ENCODE measurements at places on chromosomes 3 and 15.
A peak's percentile ranks its signal among the peaks of the same experiment; 100 is the strongest.

DNA sequence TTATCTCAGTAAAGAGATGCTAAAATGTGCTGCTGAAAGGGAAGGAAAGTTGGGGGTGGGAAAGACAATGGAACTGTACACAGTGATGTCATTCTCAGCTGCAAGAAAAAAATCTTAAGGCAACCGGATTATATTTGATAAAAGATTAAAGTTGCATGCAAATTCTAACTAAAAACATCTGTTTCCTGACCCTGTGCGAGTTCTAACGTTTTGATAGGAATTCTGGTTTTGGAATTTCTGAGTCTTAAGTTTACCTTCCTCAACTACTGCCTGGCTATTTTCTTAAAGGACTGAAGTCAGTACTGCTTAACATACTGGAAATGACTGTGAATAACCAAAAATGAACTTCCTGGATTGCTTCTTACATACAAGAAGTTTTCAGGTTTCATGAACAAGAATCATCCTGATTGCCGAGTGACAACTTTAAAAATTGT, 115.5 kb downstream of the SLC25A26 start:
- DNase-seq: no peak

GRCh38 chr15:80599359-80599758, 95.8 kb upstream of the ABHD17C start:
- DNase-seq: no peak

GRCh38 chr3:132230156-132231000, 86.8 kb upstream of the ACP3 start:
- DNase-seq: no peak

GRCh38 chr3:157746391-157746790, 243.2 kb upstream of the VEPH1 start:
- DNase-seq: no peak

DNA sequence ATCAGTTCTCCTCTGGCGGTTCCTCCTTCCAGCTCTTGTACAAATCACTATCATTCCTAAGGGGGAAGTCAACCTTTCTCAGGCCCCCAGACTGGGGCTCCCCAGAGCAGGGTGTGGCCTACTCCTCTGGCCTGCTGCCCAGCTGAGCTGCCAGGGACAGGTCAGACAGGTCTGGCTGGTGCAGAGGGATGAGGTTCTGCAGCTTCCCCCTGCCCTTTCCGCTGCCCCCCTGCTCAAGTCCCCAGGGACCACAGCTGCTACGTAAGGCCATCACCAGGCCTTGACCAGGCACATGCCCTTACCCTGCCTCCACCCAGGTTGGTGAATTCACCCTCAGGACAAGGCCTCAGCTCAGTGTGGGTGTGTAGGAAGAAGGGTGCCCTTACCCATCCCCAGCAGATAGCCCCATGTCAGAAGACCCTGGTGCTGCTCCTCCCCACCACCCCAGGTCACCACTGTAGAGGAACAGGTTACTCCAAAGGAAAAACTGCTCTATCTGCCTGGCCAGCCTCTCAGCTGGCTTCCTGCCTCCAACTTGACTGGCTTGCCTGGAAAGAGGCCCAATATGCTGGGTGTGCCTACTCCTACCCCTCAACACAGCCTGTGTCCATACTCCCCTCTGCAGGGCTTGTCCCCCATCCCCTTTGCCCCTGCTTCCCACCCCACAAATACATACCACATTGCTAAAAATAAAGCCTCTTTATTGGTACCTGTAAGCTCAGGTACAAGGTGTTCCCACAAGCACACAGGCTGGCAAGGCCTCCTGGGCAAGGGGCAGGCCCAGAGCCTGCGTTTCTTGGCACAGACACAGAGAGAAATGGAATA, 12.0 kb downstream of the CSRNP1 start:
- DNase-seq: no peak

DNA sequence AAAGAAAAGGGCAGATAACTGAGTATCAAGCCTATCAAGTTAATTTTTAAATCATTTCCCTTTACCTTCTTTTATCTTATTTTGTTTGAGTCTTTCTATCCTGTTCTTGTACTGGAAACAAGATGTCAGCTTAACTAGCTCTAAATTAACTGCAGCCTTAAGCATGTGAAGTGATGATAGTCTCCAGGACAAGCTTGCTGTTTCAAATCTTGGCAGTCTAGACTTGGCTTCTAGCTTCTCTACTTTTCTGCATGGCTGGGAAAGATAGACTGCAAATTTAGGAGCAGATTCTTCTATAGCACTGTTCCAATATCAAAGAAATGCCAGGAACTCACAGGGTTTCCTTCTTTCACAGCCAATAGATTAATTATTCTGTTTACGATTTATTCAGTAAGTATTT, 1034.4 kb downstream of the TUSC7 start:
- DNase-seq: peak; percentile 78

GRCh38 chr3:8741581-8742261, 8.1 kb downstream of the CAV3 start:
- no peak for DNase-seq

DNA sequence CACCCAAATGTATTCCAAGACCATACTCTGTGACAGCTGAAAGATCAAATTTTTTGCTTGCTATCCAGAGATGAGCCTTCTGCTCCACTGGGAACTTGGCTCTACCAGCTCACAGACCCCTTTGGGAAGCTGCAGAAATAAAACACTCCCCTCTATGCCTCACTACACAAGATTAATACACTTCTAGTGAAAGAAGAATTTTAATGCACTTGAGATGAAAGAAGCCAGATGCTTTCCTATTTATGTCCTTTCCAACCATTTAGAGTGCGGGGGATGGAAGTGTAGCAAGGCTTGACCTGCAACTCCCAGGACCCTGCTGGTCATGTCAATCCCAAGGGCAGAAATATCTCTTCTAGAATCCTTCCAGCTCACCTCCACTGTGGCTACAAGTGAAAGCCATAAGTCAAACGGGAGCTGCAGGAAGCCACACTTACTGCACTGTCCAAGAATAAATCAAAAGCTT, 34.7 kb downstream of the ANXA2 start:
- peak; percentile 89 for DNase-seq

GRCh38 chr3:61053781-61054496, 197.3 kb downstream of the FHIT start:
- DNase-seq: no peak

- no peak for DNase-seq
Observed at GRCh38 chr3:132445817-132446216, 28.5 kb downstream of the DNAJC13 start.

GRCh38 chr15:35603856-35604255, 57.9 kb upstream of the DPH6 start:
- no peak for DNase-seq

DNA sequence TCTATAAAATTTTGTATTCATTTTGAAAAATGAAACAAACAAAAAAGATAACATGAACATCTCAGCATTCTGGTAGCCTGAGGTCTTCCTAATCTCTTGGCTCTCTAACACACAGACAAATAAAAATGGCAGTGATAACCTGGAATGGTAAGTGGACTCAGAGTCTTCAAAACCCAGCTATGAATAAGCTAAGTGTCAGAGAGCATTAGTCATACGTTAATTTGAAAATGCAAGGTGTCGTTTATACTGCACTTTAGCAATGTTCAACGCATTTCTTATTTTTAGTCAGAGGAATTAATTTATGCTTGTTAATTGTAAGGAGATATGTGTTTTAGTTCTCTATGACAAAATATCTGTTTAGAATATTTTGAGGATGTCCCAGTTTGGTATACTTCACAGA, 294.3 kb downstream of the NEK10 start:
- no peak for DNase-seq

DNA sequence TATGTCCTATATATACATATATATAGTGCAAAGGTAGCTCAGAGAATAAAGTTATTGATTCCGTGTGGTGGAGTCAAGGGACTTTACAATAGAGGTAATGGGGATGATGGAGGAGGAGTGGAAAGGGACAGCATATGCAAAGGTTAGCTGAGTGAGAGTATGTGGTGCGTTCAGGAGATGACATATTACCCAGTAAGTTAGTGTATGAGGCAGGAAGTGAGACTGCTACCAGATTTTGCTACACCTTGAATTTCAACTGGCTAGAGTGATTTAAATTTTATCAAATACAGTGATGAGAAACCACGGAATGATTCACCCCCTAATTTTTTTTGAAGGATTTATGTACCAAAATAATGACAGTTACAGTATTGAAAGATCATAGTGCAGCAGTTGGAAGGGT, 2.8 kb downstream of the ACTL6A start:
- no peak for DNase-seq

DNA sequence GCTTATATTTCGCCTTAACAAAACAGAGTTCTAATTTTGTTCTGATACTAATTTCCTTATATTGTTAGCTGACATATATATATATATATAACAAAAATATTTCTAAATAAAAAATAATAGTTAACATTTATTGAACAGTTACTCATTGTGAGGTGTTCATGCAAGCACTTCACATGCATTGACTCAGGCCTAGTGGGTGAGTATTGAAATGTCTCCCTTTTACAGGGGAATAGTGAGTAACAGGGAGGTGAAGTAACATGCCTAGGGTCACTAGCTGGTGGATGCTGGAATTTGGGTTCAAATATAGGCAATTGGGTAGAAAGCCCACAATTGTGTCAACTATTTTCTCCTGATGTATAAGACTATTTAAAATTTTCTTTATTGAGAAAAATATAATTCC, 102.6 kb upstream of the ZPLD1 start:
- no peak for DNase-seq

DNA sequence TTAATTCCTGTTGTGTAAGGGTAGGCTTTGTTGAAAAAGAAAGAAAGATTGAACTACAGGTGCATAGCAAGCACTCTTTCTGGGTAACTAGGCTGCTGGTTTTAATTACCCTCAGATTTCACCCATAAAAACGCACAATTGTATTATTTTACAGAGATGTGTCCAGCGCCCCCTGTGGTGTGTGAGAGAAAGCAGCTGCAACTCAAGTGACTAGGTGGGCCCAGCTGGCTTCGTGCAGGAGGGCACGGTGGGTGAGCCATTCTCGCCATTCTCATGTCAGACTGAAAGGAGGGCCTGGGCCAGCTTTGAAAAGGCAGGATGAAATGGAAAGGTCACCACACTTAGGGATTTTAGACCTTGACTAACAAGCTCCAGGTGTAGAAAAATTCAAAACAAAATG, 122.6 kb downstream of the LRIG1 start:
- no peak for DNase-seq

DNA sequence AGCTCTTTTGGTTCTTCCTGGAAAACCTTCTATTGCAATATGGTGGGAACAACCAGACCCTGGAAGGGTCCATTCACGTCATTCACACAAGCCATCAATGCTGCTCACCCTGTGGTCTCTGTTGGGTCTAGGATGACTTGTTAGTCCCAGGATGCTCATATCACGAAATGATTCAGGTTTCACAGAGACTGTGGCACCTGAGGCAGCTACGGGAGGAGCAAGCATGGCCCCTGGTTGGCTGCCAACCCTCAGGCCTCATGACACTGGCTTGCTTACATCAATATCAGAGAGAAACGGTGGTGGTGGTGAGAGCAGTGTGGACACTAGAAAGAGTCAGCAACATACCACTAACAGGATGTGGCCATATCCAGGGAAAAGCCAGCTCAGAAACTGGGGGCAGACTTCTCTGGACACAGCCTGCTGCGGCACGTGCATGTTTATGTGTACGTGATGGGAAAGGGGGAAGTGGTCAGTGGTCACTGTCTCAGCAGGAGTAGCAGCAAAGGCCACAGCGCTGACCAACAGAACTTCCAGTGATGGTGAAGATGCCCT, 208.9 kb upstream of the ST8SIA2 start:
- DNase-seq: no peak

DNA sequence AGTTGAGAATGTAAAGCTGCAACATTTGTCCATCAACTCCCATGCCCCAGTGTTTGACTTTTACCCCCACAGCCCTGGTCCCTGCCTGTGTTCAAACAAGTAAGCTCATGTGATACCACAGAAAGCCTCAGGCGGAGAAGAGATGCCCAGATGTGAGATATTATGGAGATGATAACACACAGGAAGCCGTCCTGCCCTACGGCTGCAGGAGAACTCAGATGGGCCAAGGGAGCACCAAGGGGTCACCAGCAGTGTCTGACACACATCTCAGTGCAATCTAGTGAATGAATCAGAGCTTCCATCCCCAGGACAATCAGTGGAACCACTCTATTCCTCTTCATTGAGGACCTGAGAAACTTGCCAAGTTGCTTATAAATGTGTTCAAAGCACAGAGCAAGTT, 14.0 kb upstream of the SPINK8 start:
- no peak for DNase-seq

- DNase-seq: no peak
Observed at GRCh38 chr3:121735047-121735696, 14.4 kb downstream of the GOLGB1 start.

GRCh38 chr15:41284427-41285177, 47.8 kb downstream of the OIP5 start:
- DNase-seq: peak; percentile 3

- DNase-seq: no peak
Observed at GRCh38 chr3:9917820-9918219, 922 bp downstream of the IL17RC start.

DNA sequence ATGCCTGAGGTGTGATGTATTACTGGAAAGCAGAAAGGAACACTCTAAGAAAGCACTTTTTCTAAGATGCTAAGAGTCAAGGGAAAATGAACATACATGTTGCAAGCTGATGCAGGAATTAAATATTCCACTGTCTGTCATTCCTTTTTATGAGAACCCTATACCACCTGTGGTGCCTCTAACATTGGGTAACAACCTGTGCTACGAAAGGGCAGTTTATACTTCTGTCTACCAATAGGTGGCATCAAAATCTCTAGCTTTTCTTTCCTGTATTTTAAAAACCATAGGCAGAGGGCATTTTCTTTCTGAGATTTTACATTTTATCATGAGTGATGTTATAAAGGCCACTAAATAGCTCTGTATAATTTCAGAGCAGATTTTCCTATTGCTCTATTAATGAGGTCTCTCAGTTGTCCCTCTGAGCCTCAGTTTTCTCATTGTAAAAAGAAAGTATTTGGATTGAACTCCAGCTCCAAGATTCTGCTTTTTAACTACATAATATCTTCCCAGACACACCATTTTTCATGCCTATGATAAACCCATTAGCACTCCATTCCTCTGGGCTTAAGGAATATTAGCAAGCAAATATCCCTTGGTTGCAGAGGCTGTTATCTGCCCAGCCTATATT, 3.5 kb upstream of the CPNE4 start:
- DNase-seq: no peak

DNA sequence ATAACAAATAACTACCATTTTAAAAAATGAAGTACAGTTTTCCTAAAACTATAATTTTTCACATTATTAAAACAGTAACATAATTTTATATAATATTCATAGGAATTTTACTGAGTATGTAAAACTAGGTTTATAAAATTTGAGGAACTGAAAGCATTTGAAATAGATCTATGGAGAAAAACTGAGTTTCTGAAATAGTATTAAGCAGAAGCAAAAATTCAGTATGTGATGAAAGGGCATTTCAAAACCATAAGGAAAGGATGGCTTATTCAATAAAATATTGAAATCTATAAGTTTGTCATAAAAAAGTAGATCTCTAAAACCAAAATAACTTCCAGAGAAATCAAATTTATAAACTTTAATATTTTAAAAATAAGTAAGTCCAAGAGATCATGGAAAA, 53.4 kb downstream of the GBE1 start:
- no peak for DNase-seq
